ENCODE measurements at places on chromosomes 1 and 21.

GRCh38 chr1:8259498-8260290 is 58.2 kb upstream of the SLC45A1 start:
- DNase-seq, result no peak

- peak; percentile 43 for DNase-seq
Observed at GRCh38 chr1:209805875-209806760, at the start of gene IRF6. Gene IRF6, minus strand, starts transcription at chr1:209806142. Its CDS starts 4,729 bp downstream, at chr1:209801413.

DNA sequence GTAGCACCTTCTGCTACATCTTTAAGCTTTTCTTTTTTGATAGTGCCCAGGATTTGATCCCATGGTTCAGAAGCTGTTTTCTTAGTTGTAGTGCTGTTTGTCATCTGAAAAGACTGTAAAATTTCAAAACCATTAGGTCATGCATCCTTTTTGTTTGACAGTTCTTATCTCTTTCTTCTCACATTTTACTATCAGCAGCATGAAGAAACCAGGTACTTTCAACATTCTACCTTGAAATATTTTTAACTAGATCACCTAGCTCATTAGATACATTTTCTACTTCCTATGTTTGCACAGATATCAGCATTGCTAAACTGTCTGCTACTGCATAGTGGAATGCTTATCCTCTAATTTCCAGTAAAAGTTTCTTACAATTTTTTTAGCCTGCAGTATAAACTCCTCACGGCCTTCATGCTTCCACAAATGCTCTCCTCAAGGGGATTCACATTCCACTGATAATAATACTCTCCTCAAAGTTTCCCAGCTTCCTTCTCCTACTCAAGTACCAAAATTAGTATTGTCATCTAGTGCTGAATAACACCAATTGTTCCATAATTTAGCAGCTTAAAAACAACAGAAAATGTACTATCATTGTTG is 243.9 kb upstream of the ZRANB2 start:
- DNase-seq, result no peak

DNA sequence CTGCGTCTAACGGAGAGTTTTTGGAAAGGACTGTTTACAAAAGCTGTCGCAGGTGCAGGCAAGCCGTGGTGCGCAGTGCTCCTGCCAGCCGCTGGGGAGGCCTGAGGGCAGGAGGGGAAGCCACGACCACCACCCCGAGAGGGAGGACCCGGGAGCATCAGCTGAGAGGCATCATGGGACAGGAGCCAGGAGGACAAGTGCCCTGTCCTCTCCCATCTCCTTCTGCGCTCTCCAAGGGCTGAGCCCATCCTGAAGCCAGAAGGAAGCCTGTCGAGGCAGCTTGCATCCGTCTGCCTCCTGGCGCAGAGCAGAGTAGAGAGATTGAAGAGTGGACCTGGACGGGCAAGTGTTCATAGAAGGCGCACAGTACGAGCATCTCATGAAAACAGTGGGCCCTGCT is 310.9 kb downstream of the KIF26B start:
- DNase-seq, result no peak

DNA sequence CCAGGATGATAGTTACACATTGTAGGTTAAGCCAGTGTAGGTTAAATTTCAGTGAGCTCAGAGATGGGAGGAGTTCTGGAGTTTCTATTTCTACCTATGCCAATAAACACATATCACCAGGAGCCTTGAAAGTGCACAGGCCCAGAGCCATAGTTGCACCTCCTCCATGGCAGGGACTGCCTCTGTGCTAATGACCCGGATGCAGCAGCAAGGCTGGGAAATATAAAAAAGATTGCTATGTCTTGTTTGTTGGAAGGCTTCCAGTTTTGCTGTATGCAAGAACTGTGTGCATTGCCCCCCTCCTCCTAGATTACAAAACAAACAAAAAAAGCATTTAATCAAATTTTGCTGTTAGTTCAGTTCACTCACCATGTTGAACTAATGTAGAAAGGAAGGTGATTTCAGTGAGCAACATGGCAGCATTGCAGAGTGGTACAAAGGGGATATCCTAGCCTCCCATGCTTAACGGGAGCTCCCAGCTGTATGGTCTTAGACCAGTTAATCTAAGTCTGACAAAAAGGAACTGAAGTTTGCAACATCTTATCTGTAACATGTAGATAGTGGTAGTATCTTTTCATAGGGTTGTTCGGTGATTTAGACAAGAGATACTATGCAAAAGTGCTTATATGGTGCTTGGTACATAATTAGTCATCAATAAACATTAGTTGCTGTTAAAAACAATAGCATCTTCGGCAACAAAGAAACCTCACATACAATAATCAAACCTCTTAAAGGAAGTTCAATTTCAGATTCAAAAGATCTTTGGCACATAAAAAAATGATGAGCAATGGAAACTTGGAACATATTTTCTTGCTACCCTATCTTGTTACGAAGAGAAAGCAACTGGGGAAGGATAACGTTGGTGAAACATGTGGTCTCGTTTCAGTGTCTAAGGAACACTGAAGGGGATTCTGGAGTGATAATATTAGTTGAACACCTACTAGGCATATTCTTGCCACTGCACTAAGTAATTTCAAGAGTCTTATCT is 309.5 kb downstream of the ASTN1 start:
- no peak for DNase-seq

DNA sequence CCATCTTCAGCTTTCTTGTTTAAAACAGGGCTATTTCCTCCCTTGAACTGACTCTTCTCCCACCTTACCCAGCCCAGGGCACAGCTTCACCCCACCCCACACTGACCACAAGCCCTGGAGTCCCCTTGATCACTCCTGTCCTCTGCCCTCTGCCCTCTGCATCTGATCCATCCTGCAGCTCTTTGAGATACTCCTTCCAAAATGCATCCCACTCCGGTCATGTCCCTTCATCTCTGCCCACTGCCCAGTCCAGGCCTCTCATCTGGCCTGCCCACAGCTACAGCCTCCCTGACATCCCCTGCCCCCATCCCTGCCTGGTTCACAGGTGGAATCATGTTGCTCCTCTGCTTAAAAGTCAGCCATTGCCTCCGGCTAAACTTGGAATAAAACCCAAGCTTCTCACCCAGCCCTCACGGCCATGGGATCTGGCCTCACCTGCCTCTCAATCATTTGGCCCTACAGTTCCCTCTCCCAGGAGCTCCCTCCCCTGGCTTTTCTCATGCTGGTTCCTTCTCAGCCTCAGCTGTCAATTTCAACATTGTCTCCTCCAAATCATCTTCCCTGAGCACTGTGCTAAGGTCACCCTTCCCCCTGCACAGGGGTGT is 202.0 kb downstream of the MATN1 start:
- no peak for DNase-seq

DNA sequence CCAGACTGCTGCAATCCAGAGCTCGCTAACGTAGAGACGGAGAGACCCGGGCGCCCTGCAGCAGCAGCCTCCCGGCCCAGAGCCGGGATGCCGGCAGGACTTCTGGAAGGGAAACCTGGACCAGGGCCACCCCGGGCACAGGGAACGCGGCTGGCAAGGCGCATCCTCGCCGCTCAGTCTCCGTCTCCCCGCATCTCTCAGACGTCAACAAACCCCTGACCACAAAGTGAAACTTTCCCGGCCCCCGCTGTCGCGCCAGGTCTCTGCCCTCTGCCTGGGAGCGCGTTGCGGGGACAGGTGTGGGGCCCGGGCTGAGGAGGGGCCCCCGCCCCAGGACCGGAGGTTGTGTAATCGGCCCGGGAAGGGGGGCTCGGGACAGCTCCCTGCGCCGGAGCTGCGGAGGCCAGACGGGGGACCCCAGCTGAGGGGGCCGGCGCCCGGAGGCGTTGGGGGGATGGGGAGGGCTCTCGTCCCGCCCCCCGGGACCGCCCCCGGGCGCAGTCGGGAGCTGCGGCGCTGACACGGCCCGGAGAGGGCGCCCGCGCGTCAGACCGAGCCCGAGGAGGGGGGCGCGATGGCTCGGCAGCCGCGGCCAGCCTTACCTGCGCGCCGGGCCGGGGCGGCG is 116.6 kb upstream of the HIVEP3 start:
- DNase-seq, result peak; percentile 17
